ENCODE measurements at places on chromosomes 7 and 10.

- DNase-seq, result no peak
These were observed 40.0 kb upstream of the DGKI start for GRCh38 chr7:137886746-137887145.

GRCh38 chr7:8714791-8715190, 281.4 kb downstream of the NXPH1 start:
- DNase-seq, result no peak

GRCh38 chr7:41241641-41242040, 461.2 kb downstream of the INHBA start:
- no peak for DNase-seq

DNA sequence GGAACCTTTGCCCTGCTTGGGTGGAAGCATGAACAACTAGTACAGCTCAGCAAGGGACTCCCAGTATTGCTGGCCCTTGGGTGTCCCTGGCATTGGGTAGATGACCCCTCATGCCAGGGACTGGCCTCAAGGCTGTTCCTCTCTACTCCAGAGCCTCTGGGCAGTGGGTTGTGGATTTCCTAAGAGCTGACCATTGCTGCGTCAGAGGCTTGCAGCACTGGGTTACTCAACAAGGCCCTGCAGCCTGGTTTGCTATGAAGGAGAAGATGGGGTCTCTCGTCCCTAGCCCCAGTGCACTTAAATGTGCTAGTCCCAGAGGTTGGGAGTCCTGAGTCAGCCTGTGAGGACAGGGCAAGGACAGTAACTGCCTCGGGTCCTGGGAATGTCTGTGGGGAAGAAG, 2.5 kb downstream of the VSIR start:
- no peak for DNase-seq

GRCh38 chr7:100706672-100707311, 871 bp downstream of the POP7 start:
- DNase-seq, result no peak

DNA sequence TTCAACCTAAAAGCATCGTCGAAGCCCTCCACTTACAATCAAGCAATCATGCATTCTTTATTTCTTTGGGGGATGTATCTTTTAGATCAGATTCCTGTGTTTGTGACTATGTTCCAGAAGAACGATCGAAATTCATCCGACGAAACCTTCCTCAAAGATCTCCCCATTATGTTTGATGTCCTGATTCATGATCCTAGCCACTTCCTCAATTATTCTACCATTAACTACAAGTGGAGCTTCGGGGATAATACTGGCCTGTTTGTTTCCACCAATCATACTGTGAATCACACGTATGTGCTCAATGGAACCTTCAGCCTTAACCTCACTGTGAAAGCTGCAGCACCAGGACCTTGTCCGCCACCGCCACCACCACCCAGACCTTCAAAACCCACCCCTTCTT, 13.8 kb downstream of the GPNMB start:
- DNase-seq, result no peak

- no peak for DNase-seq
These were observed 292.9 kb downstream of the BMPER start for GRCh38 chr7:34198231-34198641.

DNA sequence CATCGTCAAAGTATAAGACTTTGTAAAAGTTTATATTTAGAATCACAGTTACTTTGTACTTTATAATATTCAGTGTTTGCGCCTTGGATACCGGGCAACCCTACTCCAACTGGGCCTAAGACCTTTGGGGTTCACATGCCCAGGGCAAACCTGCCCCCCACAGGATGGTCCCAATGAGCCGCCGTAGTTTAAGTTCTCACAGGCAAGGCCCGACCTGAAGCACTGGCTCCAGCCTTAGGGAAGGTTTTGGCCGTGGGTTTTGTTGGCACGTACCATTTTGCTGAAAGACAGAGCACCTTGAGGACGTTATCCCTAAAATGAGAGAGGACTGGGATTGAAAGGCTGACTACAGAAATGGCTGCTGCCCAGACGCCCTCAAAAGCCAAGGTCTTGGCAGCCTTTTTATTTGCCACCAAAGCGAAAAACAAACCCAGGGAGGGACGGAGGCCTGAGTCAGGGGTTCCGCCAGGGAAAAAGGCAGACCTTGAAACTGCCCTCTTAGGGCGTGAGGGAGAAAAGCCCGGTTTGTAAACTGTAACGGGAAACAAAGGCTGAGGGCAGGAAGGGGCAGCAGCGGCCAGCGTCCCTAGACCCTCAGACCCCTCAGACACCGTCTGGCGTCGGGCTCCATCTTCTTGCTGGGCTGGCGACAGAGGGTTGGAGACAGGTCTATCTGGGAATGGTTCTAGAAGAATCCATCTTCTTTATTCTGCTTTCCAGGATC, at the start of gene CCDC172:
TSS of gene CCDC172 (plus strand) at position 222 of the 724 bp plus-strand sequence. CDS start 564 bp downstream, outside the sequence.
- no peak for DNase-seq

GRCh38 chr7:36001546-36001945, 151.5 kb upstream of the EEPD1 start:
- no peak for DNase-seq

- DNase-seq, result no peak
These were observed 21.3 kb downstream of the PTPN12 start for GRCh38 chr7:77558284-77558967.

Measured in HTR-8/SVneo (cell line).